Stimulated activated CD8-positive, alpha-beta memory T cell treated with anti-CD3 and anti-CD28 coated beads, Interleukin-4, amount 100 ng/mL, for 1 hour (primary cell): ENCODE measurements at places on chromosomes 7 and 10.

GRCh38 chr10:80133206-80133605, 676 bp downstream of the PLAC9 start:
- no peak for DNase-seq

GRCh38 chr7:4240520-4241303, 441.4 kb upstream of the FOXK1 start:
- no peak for DNase-seq

GRCh38 chr10:35339942-35340341, 3.6 kb downstream of the CCNY start:
- DNase-seq: no peak

DNA sequence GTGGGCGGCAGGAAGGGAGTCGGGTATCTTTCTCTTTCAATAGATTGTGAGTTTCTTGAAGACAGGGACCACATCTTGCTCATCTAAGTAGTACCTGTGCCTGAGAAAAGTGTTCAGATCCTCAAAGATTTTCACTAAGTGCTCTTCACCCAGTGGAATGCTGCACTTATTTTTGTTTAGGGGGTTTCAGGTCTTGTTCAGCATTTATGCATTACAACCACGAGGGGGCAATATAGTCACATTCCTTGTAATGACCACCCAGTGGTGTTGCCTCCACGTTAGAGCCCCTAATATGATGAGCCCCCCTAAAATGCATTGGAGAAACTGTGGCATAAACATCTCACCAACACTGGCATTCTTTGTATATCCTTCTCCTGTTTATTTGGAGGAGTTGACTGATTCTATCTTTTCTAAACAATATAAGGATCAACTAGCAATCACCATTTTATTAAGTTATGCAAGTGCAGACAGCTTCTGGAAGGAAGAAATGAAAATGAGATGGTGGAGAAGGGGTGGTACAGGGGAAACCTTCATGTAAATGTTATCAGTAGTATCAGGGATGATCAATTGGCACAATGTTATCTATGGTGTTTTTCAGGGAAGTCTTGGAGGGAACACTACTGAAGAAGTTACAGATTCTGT, 3.1 kb upstream of the PAPSS2 start:
- no peak for DNase-seq

DNA sequence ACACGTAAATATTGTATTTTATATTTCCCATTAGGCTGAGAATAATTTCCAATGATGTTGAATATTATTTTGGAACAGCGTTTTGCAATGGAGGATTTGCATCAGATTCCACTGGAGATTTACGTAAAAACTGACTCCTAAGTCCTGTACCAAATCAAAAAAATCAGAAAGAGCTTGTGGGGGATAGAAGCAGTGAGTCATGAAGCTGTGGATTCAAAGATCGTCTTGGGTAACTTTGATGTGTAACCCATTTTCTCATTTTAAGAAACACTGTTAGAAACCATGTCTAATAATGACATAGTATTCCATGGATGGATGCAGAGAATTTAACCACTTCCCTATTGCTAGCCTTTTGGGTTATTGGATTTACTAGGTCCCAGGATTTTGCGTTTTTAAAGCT, 158.6 kb downstream of the INHBA start:
- no peak for DNase-seq

- DNase-seq: no peak
These were observed 16.5 kb upstream of the KCND2 start for GRCh38 chr7:120256344-120257070.

DNA sequence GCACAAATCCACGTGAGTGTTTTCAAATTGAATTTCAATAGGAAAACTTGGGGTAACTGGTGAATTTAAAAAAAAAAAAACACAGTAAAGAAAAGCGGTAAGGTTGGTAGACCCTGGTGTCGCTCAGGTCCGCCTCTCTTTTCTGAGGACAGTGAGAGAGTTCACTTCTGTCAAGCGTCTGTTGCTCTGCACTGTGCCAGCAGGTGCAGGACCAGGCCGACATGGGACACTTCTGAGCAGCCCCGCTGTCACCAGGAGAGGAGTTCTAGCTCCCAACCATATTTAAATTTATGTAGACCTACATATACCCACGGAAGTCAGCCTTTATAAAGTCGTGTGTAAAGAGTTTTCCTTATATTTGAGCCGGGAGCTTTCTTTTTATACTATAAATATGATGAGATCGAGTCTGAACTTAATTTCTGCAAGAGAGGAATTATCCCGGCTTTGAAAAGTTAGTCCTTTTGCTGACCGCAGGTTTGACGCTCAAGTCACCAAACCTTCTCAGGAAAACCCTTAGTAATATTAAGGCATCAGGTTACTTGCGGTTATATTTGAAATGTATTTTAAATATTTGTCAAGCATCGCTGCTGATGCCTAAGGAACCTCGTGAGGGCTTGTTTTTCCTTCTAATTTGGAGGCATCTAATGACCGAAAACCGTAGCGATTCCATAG, 531 bp downstream of the IKZF1 start:
- no peak for DNase-seq

DNA sequence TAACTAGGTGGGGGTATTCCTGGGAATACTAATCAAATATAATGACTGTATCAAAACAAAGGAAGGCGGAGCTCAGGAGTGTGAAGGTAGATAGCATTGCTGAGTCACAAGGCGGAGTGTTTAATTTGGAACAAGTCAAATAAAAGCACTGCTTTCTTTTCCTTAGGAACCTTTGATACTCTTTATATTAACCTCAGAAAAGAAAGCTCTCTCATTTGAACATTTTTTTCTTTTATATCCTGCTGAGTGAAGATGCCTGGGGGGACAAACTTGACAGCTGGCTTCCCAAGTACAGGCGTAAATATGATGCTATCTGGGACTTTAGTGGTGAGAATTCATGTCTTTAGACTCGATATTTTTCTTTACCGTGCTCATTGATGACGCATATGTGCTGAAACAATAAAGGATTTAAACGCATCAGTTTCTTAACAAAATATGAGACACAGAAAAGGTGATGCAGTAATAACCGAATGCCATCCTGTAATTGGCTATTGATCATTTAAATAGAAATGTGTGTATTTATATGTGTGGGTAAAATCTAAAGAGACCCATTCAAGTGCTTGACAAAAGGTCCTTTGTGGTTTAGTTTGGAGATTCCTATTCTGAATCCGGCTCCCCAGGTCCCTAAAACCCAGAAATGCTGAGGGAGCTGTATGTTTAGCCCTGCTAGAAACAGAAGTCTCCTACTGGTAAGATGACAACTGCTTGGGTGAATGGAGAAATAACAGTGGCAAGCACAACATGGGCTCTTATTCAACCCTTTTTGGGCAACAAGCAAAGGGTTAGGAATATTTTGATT, 102.7 kb downstream of the PRTFDC1 start:
- DNase-seq: no peak
